ENCODE measurements at places on chromosomes 2 and 18.

- DNase-seq: peak; percentile 14
These were observed 28.8 kb upstream of the RMDN2 start for GRCh38 chr2:37896319-37896718.

DNA sequence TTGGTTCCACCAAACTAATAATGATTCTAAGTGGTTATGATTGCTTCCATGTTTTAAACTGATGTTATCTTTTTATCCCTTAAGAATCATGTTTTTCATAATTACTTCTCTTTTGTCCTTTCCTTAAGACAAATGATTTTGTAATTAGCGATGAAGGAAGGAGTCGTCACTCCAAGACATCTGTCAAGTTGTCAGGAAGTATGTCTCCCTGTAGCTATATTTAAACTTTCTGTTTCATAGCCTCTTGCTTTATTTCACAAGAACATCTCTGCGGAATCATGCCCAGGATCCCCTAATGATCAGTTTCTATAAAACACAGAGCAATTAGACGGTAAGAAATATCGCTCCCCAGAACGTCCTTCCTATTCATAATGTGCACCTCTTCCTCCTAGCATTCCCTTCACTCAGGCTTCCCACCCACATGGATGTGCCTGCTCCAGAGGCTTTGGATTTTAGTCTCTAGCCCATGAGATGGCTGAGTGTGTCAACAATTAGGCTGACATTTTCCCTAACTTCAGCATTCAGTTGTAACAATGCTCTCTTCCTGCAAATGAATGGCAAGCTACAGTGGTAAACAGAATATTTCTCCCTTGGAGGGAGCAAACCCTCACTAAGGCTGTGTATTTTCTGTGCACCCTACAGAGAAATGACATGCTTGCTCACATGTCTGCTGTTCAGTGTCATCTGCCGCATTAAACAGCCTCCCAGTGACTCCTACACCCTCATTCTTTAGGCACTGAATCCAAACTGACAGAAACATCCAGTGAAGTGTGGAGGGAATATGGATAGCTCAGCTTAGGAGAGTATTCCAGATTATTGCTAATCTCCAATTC, 879.6 kb upstream of the CELF4 start:
- no peak for DNase-seq

- DNase-seq: no peak
These were observed 2.3 kb downstream of the AGBL5 start for GRCh38 chr2:27053776-27054175.

DNA sequence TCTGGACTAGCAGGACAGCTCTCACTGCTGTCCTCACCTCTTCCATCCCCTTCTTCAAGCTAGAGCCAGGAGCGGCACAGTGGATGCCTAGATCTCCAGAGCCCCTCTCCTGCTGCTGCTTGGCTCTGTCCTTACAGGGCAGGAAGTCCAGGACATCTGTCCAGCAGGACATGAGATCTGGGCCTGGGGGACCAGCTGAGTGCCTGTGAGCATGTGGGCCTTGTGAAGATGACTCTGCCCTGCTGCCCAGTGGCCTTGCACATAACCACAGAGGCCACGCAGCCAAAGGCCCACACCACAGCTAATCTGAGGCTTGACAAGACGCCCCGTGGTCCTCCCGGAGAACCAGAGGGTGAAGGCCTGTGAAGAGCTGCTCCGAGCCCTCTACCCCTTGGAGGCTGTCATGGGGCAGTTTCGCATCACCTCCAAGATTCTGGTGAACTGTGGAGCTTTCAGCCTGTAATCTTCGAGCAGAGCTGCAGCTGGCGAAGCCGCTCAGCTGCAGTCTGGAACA, 516.7 kb upstream of the HS6ST1 start:
- DNase-seq: no peak

DNA sequence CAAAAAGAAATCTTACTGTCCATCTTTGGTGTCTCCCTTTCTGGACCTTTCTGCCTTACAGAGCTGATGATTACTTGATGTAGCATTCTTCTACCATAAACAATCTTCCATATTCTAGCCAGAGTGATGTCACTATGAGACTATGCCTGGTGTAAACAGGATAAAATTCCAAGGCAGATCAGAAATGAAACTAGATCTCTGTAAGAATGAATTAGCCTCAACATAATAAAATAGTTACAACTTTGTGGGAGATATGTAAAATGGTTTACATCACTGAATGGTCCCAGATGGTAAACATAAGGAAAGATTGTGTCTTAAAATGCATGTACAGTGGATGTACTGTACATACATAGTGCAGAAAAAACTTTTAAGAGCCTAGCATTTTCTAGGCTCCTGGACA, 112.3 kb upstream of the ZNF521 start:
- no peak for DNase-seq

- peak; percentile 89 for DNase-seq
These were observed at the start of gene CASP8 for GRCh38 chr2:201260302-201260800. Gene CASP8, plus strand, starts transcription at chr2:201260536. Its CDS starts 5,951 bp downstream, at chr2:201266487.

DNA sequence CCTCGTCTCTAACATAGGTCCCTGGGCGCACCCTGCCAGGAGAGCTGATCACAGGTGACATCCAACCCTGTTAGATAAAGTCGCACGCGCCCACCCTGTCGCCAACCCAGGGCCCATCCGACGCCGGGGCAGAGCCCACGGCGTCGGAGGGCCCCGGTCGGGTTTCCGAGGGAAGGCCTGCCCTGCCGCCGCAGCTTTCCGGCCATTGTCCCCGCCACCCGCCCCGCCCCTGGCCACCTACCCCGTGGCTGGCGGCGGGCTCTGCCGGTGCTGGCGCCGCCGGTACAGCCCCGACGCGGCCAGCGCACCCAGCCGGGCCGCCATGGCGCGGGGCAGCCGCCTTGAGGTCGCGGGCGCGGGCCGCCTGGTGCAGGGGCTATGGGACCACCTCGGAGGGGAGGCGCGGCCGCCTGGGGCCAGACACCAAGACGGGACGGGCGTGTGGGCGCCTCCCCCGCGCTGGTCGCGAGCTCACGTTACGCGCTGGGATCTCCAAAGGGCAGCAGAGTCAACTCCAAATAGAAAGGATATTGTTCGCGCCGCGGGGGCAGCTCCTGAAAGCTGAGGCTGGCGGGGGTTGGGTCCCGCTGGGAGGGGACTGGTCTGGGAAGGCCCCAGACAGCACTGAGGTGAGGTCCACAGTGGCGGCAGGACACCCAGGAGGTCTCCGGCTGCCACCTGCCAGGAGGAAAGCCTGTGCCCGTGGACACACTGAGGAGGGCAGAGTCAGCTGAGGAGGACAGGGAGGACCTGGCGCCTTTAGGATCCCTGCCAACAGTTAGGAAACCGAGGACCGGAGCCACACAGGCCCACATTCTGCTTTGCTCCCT, 11.1 kb downstream of the LIMS2 start:
- no peak for DNase-seq

DNA sequence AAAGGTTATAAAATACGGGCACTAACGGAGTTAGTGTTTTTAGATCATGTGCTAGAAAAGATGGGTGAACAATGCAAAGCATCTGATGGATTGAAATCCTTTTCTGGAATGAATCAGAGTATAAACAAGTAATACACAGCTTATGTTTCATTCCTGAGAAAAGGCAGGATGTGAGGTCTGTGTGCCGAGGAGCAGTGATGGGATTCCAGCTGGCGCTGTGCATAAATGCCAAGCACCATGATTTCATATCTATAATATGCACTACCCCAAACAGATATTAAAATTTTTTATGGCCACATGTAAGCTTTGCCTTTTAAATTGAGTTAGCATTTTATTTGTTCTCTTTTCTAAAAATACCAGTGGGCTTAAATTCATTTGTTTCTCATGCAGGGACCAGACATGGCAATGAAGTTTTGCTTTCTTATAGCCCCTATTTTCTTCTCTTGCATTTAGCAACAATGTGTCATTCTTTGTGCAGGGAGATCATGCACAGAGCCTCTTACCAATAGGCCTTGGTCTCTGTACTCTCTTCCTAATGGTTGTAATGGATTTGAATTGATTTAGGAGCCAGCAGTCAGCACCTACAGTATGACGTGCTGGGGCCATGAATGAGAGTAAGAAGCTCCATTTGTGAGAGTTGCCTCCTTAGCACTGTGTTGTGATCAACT, 323.9 kb downstream of the SLC8A1 start:
- DNase-seq: no peak

DNA sequence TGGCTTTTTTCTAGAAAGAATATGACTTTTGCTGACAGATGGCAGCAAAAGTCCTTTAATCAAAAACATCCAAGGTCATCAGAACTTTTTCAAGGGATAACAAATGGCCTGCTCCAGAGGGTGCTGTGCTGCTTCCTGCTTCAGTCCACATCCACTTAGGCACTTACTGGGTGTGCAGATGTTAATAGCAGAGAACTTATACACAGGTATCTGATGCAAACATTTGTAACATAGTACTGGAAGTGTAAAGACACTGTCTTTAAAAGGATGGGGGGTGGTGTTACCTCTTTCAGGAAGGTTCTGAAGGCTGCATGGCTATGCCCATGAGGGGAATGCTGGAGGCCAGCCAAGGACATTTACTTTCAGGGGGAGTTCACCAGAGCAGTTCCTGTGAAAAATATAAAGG, 5.5 kb downstream of the HOXD8 start:
- no peak for DNase-seq

DNA sequence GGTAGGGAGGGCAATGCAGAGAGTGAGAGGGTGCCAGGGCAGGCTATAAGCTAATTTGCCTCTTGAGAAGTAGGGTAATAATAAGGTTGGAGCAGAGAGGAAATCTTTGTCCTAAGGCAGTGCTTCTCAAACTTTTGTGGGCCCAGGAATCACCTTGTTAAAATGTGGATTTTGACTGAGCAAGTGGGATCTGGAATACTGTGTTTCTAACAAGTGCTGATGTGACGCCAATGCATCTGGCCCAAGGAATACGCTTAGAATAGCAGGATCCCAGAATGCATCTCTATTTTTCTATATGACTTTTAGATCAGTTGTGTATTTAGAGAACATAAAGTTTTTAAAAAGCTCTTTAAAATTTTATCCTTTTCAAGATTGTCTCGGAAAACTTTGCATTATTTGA, 29.7 kb upstream of the GTF2A1L start:
- no peak for DNase-seq

- DNase-seq: no peak
These were observed 946.5 kb upstream of the FAM98A start for GRCh38 chr2:34545486-34546136.

GRCh38 chr2:165778653-165779451, 15.2 kb downstream of the GALNT3 start:
- DNase-seq: peak; percentile 7

DNA sequence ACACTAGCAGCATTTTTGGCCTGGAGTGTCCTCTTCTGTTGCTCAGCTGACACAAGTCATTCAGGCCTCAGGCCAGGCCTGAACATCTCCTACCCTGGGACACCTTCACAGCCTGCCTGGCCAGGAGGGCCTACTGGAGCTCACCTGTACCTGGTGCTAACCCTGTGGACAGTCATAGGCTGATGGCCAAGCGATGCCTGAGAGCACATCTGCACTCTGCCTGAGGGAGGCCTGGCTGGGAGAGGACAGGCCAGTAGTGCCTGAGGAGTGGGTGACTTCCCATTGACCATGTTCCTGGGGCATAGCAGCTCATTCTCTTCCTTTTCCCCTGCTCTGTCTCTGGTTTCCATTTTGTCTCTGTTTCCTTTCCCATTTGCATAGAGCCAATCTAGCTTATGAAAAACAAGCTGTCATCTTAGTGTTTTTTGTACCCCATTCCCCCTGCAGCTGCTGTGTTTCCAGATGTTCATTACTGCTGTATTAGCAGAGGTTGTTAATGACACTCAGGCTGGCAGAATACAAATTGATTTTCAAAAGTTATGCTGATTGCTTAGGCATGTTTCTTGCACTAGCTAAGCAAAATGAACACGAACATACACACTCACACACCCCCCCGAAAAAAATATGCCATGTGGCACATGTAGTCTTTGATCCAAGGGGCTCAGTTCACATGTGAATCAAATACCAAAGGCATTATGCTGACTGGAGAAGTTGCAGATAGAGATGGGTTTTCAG, 149.7 kb upstream of the HS6ST1 start:
- no peak for DNase-seq

DNA sequence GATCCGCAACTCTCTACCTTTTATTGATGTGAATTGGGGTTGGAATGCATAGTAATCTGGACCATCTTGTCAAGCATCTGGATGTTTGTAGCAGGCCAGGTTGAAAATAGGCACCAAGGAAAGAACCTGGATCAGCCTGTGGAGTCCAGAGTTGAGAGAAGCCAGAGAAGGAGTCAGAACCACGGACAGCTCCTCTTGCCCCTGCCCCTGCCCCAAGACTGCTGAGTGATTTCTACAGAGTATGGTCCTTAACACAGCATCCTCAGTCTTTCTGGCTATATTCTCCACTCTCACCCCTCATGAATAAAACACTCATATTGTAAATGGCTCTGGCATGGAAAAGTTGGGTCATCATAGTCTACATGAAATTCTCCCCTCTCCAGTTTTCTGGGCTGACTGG, 154.6 kb downstream of the LOXHD1 start:
- DNase-seq: peak; percentile 1

- DNase-seq: no peak
These were observed 16.2 kb upstream of the POLE4 start for GRCh38 chr2:74942263-74942662.

DNA sequence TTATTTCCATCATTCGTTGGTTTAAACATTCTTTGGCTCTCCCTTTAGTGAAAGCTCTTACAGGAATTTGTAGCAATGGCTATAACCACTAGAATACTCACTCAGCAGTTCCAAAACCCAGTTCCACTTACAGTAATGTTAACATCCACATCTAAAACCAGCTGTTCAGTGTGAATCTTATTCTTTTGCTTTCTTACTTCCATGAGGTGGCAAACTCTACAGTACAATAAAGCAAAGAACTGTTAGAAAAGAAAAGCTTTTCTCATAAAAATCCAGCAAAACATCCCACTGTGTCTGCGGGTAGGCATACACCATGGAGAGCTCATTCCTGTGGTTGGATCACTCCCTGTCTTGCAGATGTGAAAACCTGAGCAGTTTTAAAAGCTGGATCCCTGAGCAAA, 147.1 kb downstream of the ARHGAP28 start:
- no peak for DNase-seq

DNA sequence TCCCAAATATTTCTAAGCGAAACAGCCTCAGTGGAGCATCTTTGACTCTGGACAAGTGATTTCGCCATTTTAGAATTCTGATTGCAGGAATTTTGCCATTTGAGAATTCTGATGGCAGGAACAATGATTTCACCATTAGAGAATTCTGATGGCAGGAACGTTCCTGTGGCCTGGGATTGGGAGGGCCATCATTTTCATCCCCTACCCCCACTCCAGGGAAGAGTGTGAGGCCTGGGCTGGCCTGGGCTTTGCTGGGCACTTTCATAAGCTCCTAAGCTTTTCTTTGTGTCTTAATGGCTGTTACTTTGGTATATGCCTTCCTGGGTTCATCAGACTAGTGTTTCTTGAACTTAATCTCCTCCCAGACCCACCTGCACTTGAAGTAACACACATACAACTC, 129.3 kb upstream of the EPAS1 start:
- no peak for DNase-seq

- no peak for DNase-seq
These were observed 203.3 kb downstream of the SNTG2 start for GRCh38 chr2:1153920-1154319.

DNA sequence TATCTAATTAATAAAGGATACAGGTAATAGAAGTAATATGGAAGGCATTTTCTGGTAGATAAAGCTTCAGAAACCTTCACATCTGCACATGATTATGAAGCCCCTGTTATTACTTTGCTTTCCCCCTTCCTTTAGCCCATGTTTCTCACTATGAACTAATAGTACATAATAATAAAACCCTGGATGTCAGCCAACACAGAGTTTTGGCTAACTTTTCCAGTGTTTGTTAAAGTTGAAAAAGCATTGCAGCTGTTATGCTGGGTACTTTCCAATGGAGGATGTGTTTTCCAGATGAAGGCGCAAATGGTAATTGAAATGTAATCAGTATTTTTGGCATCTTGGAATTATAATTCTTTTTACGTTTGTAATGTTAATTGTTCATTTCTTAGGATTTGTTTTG, 43.5 kb downstream of the SPTBN1 start:
- DNase-seq: no peak

Measured in MV-4-11 (cell line).